ENCODE measurements at places on chromosomes 2 and 18.

DNA sequence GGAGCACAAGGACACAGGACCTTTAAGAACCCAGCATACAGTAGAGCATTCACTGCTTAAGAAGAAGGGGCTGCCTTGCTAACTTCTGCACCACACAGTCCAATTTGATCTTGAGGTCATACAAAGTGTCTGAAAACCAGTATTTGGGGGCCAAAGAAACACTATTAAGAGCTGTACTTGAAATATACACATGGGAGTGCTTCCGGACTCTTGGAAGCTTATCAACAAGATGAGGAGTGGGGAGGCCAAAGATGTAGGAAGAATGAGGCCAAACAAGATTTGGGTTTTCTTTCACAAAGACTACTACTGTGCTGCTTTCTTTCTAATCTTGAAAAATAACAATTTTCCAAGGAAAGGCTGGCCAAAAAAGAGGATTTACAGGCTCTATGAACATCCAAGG is 24.8 kb upstream of the MALL start:
- DNase-seq = no peak

DNA sequence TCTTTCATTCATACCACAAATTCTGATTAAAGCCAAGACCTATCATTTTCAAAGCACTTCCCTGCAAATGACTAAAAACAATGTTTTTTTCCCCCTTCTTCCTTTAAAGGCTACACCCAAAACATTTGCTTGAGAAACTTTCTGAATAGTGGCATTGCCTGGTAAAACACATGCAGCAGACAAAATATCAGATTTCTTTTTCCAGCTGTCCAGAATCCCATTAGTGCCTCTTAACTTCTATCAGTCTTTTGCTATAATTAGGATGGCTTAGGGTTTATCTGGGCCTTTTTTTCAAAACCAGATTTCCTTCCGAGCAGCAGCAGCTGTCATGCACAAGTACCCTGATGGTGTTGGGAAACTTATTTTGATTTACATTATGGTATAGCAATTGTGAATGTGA is 50.6 kb downstream of the ALPK2 start:
- DNase-seq = no peak

- no peak for DNase-seq
Observed at GRCh38 chr18:29560270-29560669, 1383.3 kb upstream of the CDH2 start.

- DNase-seq = no peak
Observed at GRCh38 chr2:54106631-54107454, 8.6 kb upstream of the ACYP2 start.

DNA sequence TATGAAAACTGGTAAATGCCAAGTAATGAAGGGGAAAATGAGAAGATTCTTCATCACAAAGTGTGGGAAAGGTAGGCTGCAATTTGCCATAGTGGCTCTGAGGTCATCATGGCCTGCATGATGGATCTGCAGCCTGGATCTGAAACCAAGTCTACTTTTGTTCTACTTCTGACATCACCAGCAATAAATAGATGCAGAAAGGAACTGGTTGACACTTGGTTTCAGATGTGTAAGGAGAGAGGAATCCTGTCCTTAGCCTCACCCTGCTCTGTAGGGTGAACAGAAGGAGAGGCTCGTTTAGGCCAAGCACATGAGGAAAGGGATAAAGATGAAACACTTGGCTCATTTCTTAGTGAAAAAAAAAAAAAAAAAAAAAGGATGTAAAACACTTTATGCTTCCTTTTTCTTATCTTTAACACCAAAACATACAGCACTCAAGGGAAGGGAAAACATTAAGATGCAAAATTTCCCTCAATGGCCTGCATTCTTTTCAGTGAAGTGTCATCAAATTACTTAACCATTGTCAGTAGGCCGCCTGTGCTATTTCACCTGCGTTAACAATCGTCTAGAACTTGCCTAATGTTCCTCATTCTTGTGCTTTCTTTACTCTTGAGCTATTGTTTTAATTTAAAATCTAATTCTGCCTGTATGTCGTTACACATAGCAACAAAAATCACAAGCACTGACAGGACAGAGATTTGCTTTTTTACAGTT is 3.9 kb downstream of the NEB start:
- DNase-seq = no peak

GRCh38 chr2:71637736-71638135 is 184.4 kb downstream of the DYSF start:
- DNase-seq = no peak

DNA sequence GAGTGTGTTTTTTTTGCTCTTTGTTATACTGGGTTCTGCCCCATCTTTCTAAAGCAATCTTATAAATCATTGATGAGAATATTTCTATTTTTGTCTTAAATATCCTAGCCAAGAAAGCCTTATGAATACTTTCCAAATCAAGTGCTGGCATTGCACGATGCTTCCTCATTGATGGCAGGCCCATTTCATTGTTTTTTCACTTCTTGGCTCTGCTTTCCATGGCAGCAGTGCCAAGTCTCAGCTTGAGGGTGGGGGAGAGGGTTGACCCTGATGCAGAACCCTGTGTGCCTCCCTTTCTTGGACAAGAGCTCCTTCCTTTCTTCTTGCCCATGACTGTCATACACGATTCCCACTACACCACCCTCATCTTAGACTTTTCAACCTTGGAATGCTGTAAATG is 16.7 kb upstream of the CELF4 start:
- no peak for DNase-seq

- no peak for DNase-seq
Observed at GRCh38 chr2:232611559-232612218, 21.7 kb upstream of the EFHD1 start.

GRCh38 chr2:175575346-175576258 is 394.1 kb upstream of the ATP5MC3 start:
- no peak for DNase-seq

- no peak for DNase-seq
Observed at GRCh38 chr2:26971911-26972786, 1.7 kb downstream of the MAPRE3 start.

DNA sequence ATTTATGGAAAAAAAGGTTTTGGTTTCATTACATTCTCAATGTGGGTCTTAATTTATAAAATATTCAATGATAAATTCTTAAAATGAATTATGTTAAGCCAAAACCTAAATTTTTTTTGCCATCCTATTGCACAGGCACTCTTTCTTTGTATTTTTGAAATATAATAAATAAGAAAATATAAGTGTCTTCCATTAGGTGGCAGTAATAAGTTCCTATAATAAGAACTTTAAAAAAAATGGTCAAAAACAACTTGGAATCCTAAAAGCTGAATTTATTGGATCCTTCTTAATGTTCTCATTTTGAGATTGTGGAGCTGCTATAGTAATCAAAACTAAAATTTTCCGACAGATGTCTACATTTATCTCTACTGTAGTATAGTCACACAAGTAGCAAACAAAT is 5.7 kb downstream of the CALCRL start:
- DNase-seq = no peak

DNA sequence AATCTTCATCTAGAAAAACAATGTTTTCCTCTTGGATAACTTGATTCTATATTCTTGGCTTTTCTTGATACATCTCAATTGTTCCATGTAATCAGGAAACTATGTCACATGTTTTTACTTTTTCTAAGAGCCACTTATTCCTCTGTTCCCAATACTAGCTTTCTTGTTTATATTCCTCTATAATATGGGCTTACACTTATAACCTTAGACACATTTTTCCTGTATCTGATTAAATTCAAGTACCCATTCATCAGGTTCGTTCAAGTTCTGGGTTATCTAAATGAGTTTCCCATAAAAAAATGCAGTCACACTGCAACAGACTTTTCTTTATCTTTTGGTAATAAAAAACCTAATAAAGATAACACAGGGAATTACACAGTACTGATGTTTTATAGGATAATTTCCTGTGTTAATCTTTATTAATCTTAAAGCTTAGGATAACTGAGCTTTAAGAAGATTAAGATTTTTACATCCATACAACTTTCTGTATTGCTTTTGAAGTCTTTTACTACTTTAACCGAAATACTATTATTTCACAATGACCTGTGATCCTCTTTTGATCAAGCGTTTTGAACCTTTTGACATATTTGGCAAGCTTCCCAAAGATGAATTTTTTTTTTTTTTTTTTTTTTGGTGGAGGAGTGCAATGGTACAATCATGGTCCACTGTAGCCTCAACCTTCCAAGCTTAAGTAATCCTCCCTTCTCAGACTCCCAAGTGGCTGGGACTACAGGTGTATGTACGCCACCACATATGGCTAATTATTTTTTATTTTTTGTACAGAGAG is 44.3 kb upstream of the C2orf66 start:
- DNase-seq = no peak

GRCh38 chr2:16315908-16316307 is 349.7 kb downstream of the CYRIA start:
- DNase-seq = no peak

DNA sequence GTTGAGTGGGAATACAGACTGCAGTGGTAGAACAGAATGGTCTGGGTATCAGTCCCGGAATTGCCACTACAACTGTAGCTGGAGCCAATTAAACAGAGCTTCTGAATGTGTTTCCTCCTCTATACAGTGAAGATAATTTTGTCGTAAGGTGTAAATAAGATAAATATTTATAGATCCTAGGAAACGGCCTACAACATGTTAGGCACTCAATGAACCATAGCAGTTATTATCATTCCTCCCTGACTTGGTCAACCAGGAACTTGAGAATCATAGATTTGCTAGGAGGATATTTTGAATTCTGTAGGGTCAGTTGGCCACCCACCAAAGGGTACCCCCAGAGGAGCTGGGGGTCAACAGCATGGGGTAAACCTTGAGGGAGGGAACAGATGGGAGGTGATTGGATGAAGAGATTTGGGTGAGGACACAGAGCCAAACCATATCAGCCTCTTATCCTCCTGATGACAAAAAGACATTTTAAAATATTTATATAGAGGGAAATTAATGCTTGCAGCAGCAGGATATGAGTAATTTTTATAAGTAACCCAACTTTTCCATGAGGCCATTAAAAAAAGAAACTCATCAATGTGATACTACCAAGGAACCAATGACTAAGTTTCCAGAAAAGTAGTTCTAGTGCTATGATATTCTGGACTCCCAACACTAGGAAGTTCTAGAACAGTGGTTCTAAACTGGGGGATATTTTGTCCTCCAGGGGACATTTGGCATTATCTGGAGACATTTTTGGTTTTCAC is 4.0 kb downstream of the DHRS9 start:
- DNase-seq = no peak

GRCh38 chr2:1727101-1727771 is 17.1 kb downstream of the PXDN start:
- DNase-seq = peak; percentile 80

- no peak for DNase-seq
Observed at GRCh38 chr2:174025271-174026121, 60.3 kb upstream of the SP3 start.

GRCh38 chr18:77206676-77207374 is 42.8 kb upstream of the GALR1 start:
- DNase-seq = no peak

- no peak for DNase-seq
Observed at GRCh38 chr2:130726614-130727180, 2.2 kb upstream of the GPR148 start.

DNA sequence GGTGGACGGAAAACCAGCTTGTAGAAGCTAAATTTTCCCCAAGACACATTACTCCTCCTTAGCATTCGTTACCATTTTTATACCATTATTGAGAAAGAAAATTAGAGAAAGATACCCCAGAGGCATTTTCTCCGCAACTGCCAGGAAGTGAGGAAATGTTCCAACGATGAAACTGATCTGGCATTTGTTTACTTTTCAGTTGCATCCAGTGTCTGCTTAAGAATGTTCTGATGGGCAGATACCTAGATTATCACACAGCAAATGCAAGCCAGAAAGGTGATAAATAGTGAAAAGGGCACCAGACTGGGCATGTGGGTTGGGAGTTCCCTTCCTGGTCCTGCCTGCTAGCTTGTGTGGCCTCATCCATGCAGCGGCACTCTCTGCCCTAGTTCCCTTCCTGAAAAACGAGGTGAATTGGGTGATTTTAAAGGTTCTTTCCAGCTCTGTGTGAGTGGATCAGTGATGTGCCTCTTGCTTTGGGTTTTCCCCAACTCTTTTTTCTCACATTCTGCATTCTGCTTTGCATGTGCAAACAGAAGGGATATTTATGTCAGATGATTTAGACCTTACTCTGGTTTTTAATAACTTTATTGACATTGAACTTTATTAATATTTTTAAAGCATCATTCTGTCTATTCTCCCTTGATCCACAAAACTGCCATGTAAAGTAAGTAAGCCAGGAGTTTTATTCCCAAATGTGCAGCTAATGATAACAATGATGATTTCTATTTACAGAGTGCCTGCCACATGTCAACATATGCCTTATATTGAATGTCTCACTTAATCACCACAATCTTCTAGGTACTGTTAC is 139.6 kb downstream of the INSIG2 start:
- no peak for DNase-seq

- DNase-seq = no peak
Observed at GRCh38 chr18:5601188-5601624, 57.4 kb upstream of the EPB41L3 start.

GRCh38 chr2:74181739-74182138 is 3.1 kb upstream of the MOB1A start:
- DNase-seq = no peak

DNA sequence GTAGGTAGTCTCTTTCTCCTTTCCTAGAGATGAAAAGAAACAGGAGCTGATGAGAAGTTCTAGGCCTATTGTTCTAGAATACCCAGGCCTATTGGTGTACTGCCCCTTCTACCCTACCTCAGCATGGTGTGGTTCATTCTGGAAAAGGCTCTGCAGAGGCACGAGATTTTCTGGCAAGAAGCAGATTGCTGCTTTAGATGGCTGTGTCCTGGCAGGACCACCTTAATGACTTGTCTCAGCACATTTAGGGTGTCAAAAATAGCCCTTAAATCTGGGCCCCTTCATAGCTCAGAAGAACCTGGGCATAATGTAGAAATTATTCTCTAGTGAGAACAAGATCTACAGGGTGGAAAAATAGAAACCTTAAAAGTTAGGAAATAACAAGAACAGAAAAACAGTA is 87.9 kb downstream of the BCL2L11 start:
- DNase-seq = no peak

- no peak for DNase-seq
Observed at GRCh38 chr2:175844169-175844568, 157.9 kb downstream of the LNPK start.

GRCh38 chr2:172106108-172106961 is 3.6 kb upstream of the DLX2 start:
- DNase-seq = no peak

DNA sequence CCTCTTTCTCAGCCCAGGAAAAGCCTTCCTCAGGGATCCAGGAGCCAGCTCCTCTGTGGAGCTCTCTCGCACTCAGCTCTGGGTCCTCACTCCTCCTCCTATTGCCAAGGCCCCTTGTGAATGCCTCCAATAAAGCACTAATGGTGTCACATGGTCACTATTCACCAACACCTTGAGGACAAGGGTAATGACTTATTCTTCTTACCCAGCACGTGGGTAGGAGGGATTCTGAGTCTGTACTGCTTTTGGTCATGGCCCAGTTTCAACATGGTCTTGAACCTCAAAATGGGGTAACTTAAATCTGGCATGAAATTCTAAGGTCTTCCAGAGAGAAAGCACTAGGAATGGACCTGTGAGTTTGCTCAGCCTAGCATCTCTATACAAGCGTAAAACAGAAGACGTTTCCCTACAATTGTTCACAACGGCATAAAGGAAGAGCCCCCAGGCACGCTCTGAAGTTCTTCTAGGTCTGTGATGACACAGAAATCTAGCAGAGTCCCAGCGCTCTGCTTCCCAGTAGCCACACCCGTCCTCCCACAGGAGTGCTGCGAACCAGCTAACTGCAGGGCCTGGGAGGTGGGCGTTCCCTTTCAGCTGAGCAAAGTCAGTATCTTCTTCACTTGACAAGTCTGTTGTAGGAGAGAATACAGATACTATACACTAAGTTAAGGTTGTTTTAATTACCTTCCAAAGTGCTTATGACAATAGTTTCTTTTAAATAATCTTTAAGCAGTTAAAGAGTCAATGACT is 14.6 kb upstream of the KIDINS220 start:
- DNase-seq = no peak
